ENCODE measurements at places on chromosomes 13 and 19.

DNA sequence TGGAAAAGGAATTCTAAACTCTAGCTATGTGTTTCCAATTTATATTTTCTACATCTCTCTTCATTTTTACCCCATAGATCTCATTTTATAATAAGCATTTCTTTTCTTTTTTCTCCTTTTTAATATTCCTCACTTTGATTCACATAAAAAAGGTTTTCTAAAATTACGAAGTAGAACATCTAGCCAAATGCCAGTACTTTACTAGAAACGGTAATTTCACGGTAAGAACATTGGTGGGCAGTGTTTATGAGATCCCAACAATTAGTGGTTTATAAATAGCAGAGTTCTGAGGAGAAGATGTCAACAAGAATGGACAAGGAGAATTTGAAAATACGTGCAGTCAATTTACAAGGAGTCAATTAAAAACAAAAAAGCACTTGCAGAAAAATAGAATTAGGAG lies 94.8 kb downstream of the PCDH9 start:
- DNase-seq = no peak

- DNase-seq = peak; percentile 37
Measured at GRCh38 chr13:29817604-29818378, 32.6 kb downstream of the UBL3 start.

DNA sequence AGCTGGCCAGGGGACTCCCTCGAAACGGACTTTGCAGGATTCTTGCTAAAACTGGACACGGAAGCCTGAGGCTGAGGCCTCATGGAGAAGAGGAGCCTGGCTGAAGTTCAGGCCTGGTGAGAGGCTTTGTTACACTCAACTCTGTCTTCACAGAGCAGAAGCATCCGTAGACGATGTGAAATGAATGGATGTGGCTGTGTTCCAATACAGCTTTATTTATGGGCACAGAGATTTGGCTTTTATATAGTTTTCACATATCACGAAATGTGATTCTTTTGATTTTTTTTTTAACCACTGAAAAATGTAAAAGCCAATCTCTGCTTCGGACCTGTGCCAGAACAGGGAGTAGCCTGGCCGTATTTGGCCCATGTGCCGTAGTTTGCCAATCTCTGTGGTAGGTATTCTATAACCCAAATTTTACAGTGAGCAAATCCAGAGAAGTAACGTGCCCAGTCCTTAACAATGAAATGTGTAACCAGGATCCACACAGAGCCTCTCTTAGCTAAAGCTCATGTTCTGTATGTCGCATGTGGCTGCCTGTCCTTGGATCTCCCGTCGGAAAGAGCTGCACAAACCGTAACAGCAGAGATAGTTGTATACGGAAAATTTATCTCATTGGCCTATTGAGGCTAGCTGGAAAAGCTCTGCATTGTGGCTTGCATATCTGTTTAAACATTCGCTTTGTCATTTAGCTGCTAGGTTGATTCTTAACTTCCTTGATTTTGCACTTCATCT lies 171.6 kb upstream of the RNF113B start:
- no peak for DNase-seq

DNA sequence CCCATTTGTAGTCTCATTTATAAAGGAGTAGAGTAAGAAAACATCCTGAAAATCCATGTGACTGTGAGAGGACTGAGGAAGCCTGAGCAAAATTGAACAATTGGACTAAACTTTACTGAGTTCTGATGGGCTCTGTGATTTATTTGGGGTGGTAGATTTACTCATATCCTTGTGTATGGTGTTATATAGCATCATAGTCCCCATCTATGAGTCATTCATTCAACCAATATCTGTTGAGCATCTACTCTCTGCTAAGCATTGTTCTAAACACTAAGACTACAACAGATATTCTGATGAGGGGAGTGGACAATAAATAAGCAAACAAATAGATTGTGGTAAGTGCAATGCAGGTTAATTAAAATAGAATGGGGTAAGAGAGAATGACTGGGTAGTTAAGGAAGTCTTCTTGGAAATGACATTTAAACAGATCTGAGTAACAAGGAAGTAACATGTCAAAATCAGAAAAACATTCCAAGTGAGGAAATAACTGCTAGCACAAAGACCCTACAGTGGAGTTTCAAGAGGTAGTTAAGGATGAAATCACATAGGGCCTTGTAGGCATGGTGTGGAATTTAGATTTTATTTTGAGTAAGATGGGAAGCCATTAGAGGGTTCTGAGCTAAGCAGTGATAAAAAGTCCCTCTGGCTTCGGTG lies 36.3 kb upstream of the MLNR start:
- DNase-seq = peak; percentile 6

DNA sequence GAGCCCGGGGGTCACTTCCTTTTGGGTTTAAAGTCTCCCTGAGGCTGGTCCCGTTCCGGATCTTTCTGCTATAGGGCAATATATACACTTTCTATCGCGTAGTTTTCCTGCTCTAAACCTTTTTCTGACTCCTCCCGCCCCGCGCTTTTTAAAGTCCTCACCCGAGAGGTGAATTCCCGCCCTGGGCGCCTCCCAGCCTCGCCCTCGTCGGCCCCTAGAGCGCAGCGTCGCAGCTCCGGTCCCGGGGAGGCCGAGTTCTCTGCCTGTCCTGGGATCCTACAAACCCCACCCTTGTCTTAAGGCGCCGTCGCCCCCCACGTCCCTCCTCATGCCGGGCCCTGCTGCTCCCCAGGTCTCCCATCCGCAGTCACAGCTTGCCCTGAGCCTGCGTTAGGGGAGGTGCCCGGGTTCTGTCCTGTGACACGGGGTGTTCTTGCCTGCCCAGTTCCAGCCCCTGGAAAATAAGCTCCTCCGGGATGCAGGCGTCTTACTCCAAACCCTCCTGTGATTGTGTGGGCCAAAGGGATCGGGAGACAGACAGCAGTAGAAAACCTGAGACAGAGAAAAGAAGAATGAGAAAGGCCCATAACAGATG lies 491 bp downstream of the ZNF525 start:
- no peak for DNase-seq
